ENCODE measurements at places on chromosomes 3 and 15.

DNA sequence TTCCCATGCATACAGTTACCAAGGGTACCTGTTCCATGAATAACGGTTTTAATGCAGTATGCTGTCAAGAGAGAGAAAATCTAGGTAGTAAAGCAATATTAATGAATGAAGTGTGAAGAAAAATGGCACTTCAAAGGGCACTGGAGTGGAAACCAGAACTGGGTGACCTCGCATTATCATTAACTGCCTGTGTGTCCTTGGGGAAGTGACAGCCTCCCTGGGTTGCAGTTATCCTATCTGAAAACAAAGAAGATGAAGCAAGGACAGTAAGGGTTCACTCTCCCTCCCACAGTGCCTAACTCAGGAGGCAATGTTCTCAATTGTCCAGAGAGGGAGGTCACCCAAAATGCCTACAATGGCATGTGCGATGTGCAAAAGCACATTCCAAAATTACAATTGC, 15.1 kb downstream of the MTHFS start:
- DNase-seq, result no peak

GRCh38 chr15:62338497-62338896, 173.4 kb upstream of the C2CD4B start:
- no peak for DNase-seq

DNA sequence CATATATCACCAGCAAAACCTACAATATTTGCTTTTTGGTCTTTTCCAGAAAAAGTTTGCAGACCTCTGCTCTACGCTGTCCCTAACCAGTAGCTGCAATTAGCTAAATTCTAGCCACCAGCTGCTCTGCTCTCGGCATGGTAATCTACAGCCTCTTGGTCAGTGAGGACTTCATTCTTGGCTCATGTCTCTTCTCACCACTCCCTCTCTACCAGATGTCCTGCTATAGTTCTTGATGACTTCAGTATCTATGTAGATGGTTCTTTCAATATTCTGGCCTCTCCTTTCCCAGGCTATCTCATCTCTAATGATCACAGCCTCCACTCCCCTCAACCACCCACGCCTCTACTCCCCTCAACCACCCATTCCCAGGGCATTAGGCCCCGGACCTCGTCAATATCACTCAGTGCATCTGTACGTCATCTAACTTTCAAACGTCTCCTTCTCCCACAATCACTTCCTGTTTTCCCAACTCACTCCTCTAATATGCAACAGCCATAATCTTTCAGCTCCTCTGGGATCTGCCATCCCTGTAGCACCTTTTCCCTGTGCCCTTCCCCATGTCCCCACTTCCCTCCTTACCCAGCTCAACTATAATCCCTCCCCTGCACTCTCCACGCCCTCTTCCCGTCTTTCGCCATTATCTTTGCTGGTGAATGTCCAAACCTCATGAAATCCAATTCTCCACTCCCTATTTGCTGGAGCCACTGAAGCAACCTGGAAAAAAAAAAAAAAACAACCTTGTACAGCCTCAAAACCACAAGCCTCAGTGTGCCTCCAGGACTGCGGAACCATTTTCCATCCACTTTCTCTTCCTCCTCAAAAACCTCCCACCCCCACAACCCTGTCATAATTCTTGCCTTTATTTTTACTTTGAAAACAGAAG, 429.4 kb upstream of the PROK2 start:
- no peak for DNase-seq

GRCh38 chr3:72996121-72996472, 514 bp upstream of the PPP4R2 start:
- no peak for DNase-seq

GRCh38 chr3:43692085-43692855, 1.5 kb downstream of the ABHD5 start:
- DNase-seq, result no peak

- DNase-seq, result no peak
These were observed 564.7 kb downstream of the ROBO1 start for GRCh38 chr3:79203144-79203519.

DNA sequence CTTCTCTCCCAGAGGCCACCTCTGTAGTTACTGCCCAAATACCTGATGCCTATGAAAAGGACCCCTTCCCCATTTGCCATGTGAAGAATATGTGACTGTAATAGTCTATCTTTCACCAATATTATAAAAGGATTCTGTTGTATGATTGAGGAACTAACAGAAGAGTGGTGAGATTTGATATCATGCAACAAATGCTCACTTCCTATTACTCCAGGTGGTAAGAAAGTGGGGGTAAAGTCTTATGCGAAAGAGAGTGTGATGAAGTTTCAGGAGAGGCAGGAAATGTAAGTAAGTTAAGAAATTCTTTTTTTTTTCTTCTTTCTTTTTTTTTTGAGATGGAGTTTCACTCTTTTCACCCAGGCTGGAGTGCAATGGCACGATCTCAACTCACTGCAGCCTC, 24.4 kb upstream of the RAP2B start:
- no peak for DNase-seq

DNA sequence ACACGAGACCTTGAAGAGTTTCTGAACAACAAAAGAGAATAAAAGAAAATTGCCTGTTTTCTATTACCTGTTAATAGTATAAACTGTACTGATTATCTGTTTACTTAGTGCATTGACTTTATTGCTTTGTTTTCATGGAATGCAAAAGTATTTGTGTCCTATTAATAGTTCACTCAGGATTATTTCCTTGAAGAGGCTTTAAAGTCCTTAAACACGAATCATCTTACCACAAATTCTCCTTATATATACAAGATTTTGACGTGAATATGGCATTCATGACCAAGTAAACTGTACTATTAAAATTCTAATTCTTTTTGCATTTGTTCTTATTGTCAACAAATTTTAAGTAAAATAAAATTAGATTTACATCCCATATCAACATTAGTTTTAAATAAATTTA, 513.0 kb downstream of the NTRK3 start:
- DNase-seq, result peak; percentile 74

DNA sequence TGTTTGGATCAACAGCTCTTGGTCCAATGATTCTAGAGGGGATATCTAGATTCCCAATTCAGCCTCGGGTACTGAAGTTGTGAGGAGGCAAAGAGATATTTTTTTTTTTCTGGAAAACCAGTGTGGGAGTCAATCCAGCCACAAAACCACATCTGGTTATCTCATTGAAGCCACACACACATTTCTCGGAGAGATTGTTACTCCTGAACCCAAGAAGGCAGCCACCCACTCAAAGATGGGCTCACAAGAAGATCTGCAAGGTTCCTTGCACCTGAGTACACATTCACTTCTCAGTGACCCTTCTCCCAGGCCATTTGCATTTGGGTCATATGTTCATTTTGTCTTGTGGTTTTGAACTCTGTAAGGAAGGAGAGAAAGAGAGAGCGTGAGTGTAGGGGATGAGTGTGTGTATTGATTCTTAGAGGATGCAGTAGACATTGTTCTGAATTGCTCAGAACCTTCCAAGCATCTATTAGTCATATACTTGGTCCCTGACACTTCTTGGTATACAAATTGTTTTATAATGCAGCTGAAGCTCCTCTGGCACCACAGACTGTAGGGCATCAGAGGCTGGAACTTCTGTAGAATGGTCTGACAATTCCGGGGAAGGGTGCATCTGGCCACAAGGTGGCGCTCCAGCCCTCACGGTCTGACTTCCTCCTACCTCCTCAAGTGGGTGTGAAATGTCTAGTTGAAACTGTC, 39.3 kb upstream of the TRA2B start:
- DNase-seq, result peak; percentile 52

DNA sequence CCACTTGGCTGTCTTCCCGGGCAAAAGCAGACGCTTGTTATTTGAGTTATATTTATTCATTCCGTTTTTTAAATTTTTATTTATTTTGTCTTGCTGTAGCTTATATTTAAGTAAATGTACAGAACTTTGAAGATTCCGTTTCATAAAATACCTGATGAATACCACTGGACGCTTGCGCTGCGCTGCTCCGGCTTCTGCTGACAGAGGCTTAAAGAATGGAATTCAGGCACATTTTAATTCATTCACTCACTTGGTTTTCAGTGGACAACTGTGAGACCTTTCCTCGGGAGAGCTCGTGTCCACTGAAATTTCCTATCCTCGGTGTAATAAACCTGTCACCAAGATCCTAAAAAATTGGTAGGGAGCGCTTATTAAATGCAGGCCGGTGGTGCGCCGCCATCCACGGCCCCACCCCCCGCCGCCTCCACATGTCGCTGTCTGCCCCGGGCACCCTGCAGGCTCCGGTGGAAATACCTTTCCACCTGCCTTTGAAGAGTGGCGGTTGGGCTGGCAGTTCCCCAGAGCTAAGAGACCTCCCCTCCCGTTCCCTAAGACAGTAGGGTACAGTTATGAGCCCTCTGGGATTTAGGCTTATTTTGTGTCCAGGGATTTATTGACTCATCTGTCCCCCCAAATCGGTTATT, 62.5 kb upstream of the UBE2E1 start:
- DNase-seq, result peak; percentile 25

- peak; percentile 78 for DNase-seq
These were observed 2.0 kb upstream of the IL20RB start for GRCh38 chr3:136955813-136956212.

DNA sequence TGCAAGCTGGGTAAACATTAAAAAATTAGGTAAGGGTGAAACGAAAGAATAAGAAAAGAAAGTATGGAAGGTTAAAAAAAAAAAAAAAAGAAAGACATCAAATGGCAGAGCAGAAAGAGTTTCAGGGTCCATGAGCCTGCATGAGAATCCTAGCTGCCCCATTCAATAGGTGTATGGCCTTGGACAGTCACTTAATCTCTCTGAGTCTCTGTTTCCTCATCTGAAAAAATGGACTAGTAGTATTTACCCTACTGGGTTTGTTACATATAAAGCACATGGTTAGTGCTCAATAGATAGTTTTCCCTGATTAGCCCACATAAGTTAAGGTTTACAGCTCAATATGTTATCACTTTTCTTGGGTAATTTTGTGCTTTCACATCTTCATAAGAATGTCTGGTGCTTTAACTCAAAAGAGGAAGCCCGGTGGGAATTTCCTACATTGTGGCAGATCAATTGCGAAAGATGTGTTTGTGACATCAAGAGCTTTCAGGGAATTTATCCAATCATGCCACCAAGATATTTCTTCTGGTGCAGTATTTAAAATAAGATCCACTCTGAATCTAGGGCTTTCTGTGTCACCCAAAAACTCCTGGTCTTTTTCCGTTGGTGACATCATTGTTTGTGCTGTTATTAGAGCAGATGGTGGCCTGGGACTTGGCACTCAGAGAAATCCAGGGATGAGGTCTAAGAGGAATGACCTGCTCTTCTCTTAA, 57.2 kb upstream of the UBE2E1 start:
- DNase-seq, result peak; percentile 76

DNA sequence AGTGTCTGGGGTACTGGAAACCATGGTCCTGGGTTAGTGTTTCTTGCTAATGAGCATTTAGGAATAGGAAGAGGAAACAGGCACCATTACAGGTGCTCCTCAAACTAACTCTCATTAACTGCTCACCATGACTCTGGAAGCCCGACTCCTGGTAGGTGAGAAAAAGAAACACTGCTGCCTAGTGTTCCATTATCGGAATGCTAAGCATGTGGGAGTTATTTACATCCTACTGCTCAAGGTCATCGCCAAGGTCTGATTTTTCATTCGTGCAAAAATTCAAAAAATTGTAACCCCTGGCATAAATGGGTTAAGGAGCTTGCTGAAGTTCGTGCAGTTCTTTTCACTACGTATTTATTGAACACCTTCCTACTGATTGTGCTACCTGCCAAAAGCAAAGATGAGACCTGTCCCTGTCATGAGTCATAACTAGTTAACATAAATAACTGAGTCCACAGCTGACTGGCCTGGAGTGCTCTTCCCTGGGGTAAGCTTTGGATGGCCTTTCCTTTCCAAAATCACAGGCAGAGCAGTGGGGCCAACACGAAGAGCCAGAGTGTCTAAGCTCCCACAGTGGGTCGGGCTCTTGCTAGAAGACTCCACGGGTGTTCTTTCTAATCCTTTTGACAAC, 22.7 kb upstream of the PAQR5 start:
- DNase-seq, result no peak

GRCh38 chr15:80588801-80589200, 106.3 kb upstream of the ABHD17C start:
- DNase-seq, result peak; percentile 95

GRCh38 chr15:33894193-33894592, 74.1 kb upstream of the CHRM5 start:
- no peak for DNase-seq

GRCh38 chr15:39914977-39915376, 5.1 kb downstream of the GPR176 start:
- DNase-seq, result no peak

GRCh38 chr3:128559486-128560225, 66.7 kb upstream of the GATA2 start:
- no peak for DNase-seq

DNA sequence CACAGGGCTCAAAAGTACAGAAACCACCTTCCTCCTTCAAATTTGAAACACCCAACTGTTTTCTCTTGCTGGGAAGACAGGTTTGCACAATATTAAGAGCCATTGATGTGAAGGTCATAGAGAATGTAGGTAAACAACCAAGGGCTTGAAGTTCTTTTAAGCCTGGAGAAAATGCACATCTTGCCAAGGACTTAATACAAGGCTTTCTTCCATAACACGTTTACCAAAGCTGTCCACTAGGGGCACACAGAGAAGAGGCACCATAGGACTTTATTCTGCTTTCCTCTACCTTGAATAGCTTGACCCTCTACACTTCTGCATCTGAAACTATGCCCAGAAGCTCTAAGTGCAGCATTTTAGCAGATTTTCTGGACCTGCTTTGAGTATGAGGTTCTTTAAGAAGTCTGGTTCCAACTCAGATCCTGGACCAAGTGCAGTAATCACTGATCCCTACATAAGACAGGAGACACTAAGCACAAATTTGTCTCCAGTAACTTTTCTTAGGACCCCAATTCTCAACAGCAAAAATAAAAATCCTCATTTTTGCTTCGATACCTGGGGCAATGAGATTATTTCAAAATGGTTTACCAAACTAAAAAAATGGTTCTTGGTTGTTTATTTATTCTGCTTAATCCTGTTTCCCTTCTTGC, 138.0 kb downstream of the FBN1 start:
- peak; percentile 43 for DNase-seq

DNA sequence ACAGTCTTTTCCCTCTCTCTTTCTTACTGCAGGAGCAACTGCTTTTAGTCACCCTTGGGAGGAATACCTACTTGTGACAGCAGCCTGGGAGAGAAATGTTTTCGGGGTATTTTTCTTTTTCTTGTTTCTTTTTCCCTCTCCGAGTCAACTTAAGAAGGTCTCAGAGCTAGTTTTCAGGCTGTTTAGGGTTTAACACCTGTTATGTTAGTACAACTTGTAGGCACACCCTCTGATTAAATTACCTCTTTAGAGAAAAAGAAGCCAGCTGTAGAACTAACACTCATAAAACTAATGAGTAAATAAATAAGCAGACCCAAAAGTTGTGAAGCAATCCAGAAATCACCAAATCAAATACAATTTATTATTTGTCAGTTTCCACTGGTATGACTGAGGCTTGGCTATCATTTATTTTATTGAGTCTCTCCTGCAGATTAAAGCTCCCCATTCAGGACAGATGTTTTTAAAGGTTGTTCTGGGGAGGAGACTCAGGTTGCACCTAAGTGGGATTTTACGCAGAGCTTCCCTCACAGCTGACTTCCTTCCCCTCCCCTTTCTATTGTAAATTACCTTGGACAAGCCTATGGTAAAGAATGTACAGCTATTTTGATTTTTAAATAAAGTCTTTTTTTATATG, 112.5 kb downstream of the FOXB1 start:
- DNase-seq, result no peak

GRCh38 chr15:67495585-67495984, 25.3 kb upstream of the C15orf61 start:
- no peak for DNase-seq

- DNase-seq, result peak; percentile 69
These were observed 10.3 kb downstream of the USF3 start for GRCh38 chr3:113685956-113686721.

All from fibroblast of skin of right quadriceps (primary cell).